ENCODE measurements at places on chromosomes 16 and 17.
A peak's percentile ranks its signal among the peaks of the same experiment; 100 is the strongest.

DNA sequence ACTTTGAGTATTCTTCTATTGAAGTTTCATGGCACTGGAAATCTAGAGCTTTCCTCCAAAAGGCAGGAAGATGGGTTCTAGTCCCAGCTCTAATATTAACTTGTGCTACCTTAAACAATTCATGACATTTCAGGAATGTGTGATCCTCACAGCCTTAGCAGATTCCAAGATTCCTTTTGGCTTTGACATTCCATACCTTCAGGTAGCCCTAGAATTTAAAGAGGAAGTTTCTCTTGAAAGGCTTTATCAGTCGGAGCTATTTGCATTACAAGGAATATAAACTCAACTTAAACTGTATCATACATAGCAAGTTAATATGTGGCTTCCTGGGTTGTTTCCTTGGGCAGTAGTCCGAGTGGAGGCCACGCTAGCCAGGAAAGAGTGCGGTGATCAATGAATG lies 330.0 kb downstream of the SHISA9 start:
- DNase-seq = no peak

DNA sequence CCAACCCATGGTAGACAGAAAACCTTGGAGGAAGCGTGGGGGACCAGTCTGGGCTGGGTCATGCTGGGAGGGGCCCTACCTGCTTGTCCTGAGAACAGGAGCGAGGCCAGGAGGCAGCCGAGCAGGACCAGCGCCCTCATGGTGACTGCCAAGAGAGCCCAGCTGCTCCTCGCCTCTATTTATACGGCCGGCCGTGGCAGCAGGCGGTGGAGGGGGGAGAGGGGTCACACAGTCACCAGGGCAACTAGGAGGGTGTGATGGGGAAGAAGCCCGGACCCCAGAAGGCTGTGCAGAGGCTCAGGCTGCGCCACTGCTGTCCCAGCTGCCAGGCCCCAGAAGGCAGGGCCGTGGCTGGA lies at the start of gene SRL:
Gene SRL, minus strand, starts transcription at position 153 of the 356 bp plus-strand sequence. Its CDS starts 13 bp downstream, at position 140.
- no peak for DNase-seq

- no peak for DNase-seq
Observed at GRCh38 chr16:29804455-29805231, 1.7 kb upstream of the MAZ start.

GRCh38 chr17:26809033-26809432 lies 484.9 kb upstream of the WSB1 start:
- no peak for DNase-seq

DNA sequence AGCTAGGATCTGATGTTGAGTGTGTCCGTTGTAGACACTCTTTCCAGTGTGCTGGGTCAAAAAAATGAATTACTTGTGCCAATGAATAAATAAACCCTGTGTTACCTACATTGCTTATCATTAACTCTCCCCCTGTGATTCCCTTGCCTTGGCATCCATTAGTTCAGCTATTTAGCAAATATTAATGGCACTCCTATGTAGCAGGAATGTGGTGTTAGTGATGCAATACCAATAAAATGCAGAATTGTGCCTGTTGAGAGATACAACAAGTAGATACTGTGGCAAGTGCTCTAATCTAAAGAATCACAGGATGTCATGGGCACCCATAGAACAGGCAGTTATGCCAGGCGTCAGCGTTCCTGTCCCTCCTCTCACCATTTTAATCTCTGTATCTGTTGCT lies 343.2 kb downstream of the PMP22 start:
- DNase-seq = no peak

- DNase-seq = no peak
Observed at GRCh38 chr16:58789351-58789750, 55.2 kb upstream of the GOT2 start.

DNA sequence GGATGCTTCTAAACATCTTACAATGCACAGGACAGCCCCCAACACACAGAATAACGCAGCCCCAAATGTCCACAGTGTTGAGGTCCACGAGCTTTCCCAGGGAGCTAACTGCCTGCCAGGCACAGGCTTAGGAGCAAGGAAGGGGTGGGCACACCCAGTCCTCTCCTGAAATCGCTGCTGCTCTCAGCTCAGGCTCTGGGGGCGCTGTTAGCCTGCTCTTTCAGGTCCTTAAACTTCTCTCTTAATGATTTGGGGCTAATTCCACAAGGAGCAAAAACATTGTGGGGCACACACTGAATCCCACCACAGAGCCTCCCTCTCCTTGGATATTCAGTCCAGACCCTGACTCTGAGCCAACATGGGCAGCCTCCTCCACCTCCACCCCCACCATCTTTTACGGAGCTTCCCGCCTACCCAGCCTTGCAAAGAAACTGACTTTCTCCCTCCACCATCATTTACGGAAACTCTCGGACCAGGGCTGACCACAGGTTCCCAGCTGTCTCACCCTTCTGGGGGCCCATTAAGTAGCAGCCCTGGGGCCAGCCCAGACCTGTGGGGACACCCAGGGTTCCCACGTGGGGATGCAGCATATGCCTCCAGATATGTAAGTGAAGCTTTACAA lies 1.1 kb downstream of the CD300H start:
- peak; percentile 48 for DNase-seq

DNA sequence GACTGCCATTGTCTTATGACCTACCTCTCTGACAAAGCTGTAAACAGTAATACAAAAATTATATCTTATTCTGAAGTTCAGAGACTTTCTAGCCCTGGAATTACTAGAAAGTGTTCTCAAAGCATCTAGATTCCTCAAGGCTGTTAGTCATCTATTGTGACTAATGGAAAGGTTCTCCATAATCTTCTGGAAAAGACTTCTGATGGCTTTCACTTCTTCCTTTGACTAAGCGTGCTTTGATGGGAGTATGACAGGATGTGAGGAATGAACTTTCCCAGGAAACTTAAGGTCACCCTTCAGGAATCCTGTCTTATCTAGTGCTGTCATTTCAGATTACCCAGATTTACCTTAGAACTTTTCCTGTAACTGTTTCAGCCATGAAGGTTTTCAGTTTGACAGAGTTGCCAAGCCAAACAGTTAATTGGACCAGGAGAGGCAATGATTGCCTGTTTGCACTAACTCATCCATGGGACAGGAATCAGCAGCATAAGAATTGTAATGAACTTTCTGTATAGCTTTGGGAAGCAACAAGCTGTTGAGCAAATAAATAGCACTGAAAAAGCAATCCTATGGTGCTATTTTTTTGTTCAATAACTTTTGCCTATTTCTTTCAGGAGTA lies 43.5 kb downstream of the AP2B1 start:
- DNase-seq = no peak

DNA sequence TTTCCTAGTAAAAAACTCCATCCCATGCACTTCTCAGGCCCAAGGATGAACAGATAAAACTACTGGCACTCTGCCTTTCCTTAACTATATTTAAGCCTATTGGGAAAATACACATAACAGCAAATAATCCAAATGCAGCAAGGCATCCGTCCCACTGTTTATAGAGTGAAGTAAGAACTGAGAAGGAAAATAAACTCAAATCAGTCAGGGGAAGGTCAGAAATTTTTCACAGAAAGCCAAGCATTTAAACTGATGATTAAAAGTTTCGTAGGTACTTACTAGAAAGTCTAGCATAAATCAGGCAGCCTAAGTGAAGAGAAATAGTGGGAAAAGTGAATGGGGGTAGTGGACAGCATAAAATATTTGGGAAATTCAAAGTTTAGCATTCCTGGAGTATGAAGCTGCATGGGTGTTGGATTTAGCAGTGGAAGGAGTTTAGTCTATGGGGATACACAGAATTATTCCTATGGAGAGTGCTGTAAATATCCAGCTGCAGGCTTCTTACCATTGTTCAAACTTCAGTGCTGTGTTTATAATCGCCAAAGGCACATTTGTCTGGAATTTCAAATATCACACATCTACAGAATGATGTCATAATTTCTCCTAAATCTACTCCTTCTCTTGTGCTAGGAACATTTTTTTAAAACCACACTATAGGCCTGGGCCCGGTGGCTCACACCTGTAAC lies 1131.0 kb upstream of the GOT2 start:
- no peak for DNase-seq

- no peak for DNase-seq
Observed at GRCh38 chr16:583470-583814, 6.4 kb upstream of the RAB40C start.

DNA sequence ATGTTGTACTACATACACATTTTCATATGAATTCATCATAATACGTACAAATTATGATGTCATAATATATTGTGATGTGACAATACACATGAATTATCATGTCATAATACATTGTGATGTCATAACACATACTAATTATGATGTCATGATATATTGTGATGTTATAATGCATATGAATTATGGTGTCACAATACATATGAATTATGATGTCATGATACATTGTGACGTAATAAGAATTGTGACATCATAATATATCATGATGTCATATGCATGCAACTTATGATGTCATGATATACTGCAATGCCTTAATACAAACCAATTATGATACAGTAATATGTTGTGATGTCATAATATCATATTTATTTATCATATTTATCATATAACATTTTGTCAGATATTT lies 2074.3 kb downstream of the TP53TG3F start:
- DNase-seq = no peak

- DNase-seq = no peak
Observed at GRCh38 chr17:7281953-7282751, 634 bp downstream of the SLC2A4 start.

DNA sequence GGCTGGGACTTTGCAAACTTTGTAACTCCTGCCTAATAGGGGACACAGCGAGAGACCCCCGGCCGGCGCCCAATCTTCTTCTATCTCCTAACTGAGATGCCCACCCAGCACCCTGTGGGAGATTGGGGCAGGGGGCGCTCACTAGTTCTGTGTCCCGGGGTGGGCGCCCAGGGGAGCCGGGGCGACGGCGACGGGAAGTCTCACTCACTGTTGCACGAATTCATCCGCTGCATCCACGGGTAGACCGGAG lies 3.9 kb upstream of the HOXB5 start:
- no peak for DNase-seq

GRCh38 chr17:51997723-51998122 lies 160.8 kb downstream of the CA10 start:
- DNase-seq = no peak

GRCh38 chr17:58082870-58083490 lies at the start of gene DYNLL2:
Gene DYNLL2 (plus strand): TSS chr17:58083419. CDS start chr17:58087091, 3,672 bp downstream.
- DNase-seq = peak; percentile 86

GRCh38 chr16:9407206-9407758 lies 315.8 kb downstream of the HAPSTR1 start:
- DNase-seq = no peak

GRCh38 chr17:56064506-56064905 lies 88.8 kb upstream of the ANKFN1 start:
- DNase-seq = no peak

- DNase-seq = no peak
Observed at GRCh38 chr17:74123350-74123749, 80.1 kb upstream of the RPL38 start.

- no peak for DNase-seq
Observed at GRCh38 chr17:7064261-7064660, 15.8 kb downstream of the CLEC10A start.

- DNase-seq = no peak
Observed at GRCh38 chr17:30379303-30379902, 676 bp downstream of the CPD start.

DNA sequence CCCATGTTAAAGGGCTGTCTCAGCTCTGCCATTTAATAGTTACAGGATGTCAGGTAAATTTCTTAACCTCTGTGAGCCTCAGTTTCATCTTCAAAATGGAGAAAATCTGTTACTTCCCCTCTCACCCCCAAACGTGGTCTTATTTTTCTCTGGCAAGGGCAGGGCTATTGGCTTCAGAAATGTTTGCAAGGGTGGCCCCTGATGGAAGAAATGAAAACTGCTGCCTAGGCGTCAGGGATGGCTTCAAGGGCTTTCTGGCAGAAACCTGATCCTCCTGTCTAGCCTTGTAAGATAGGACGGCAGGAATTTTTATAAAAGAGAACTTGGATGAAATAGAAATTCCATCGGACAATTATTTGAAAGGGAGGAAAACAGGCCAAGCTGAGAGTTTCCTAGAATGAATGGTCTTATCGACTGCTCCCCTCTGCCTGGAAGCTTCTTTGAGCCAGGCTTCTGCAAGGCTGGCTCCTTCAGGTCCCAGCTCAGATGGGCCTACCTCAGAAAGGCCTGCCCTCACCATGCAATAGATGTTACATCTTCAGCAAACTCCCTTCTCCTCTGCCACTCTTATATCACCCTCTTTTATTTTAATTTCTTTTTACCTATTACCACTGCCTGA lies 43.0 kb upstream of the TANGO6 start:
- DNase-seq = peak; percentile 52

- DNase-seq = no peak
Observed at GRCh38 chr17:48488548-48489106, 42.2 kb downstream of the HOXB1 start.

- no peak for DNase-seq
Observed at GRCh38 chr17:2414446-2415064, 13.7 kb upstream of the MNT start.

GRCh38 chr17:9138161-9138717 lies 116.9 kb downstream of the NTN1 start:
- DNase-seq = no peak

GRCh38 chr16:31331141-31331764 lies 23.7 kb upstream of the ITGAX start:
- DNase-seq = no peak

DNA sequence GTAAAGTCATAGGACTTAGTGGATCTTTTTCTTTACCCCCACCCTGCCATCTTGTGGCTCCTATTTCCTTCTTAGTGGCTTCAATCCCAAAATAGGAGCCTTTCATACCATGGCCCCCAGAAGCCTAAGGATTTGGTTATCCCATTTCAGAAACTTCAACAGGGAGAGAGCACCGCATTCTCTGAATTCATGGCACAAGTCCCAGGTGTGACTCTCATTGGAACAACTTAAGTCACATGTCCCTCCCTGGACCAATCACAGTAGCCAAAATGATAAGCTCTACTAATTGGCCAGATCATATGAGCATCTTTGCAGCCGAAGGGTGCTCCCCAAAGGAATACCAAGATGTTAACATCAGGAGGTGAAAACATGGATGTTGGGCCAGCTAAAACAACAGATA lies 43.2 kb downstream of the AXIN2 start:
- DNase-seq = no peak

DNA sequence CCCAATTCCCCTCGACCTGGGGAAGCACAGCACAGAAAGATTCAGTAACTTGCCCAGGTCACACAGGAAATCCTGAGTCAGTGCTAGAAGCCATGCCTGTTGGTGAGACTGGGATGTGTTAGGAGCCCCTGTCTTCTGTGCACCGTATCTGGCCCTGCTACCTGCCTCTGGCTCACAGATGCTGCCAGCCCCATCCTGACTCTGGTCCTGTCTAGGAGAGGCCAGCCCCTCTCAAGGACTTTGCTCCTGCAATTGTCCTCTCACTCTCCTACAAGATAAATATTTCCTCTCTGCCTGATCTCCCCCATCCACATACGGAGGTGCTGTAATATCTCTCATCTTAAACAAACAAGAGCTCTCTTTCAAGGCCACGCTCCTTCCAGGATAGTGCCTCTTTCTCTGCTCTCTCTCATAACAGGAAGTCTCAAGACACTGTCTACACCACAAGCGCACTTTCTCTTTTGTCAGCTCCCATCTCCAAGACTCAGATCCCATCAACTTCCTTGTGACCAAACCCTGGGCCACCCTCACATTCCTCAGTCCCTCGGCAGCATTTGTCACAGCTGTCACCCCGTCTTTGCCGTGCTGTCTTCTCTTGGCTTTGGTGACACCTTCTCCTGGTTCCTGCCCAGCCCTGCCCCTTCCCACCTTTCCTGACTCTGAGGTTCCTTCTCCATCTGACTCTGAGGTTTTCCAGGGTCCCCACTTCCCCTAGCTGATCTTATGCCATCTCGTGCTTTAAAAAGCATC lies 1.9 kb downstream of the SLC13A2 start:
- DNase-seq = no peak

All from NCI-H460 (cell line).